ENCODE measurements at places on chromosomes 2 and 18.

DNA sequence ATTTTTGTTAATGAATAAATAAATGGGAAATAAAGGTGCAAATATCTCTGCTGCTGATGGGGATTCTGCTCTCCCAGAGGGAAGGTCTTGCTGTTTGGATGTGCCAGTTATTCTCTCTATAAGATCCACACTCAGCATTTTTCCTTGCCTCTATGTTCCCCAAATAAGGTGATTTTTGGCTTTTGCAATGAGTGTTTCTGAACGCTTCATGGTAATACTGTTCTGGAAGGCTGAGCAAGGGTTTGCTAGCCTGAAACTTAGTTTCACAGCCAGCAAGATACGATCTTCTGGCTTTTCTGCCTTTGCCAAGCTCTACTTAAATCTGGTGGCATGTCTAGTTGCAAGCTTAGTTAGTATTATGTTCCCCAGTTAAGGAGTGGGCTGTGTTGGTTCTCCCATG lies 114.6 kb downstream of the LPIN1 start:
- DNase-seq: no peak

GRCh38 chr2:96402591-96402990 lies 67.0 kb downstream of the NCAPH start:
- no peak for DNase-seq

DNA sequence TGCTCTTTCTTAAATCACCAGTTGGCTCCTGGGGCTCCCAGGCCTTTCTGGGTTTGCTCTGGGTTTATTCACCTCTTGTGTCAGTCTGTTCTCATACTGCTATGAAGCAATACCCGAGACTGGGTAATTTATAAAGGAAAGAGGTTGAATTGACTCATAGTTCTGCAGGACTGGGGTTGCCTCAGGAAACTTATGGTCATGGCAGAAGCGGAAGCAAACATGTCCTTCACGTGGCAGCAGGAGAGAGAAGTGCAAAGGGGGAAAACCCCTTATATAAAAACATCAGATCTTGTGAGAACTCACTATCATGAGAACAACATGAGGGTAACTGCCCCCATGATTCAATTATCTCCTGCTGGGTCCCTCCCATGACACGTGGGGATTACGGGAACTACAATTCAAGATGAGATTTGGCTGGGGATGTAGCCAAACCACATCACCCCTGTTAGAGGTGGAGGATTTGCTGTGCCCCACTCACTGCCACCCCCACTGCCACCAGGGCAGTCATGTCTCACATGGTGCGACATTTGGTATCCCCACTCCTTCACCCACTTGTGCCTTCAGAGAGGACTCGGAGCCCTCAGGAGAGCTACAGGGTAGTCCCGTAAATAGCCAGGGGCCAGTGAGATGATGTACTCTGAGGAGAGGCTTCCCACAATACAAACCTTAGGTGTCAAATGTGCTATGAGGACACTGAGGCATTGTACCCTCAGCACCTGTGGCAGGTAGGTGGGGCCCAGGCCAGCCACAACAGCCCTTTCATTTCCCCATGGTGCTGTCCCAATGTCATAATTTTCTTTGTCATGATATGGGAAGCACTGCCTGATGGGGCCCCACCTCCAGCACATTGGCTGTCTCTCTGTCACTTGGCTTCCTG lies 35.7 kb downstream of the CDC42EP3 start:
- DNase-seq: no peak

GRCh38 chr2:61357681-61358080 lies 113.2 kb downstream of the USP34 start:
- no peak for DNase-seq

DNA sequence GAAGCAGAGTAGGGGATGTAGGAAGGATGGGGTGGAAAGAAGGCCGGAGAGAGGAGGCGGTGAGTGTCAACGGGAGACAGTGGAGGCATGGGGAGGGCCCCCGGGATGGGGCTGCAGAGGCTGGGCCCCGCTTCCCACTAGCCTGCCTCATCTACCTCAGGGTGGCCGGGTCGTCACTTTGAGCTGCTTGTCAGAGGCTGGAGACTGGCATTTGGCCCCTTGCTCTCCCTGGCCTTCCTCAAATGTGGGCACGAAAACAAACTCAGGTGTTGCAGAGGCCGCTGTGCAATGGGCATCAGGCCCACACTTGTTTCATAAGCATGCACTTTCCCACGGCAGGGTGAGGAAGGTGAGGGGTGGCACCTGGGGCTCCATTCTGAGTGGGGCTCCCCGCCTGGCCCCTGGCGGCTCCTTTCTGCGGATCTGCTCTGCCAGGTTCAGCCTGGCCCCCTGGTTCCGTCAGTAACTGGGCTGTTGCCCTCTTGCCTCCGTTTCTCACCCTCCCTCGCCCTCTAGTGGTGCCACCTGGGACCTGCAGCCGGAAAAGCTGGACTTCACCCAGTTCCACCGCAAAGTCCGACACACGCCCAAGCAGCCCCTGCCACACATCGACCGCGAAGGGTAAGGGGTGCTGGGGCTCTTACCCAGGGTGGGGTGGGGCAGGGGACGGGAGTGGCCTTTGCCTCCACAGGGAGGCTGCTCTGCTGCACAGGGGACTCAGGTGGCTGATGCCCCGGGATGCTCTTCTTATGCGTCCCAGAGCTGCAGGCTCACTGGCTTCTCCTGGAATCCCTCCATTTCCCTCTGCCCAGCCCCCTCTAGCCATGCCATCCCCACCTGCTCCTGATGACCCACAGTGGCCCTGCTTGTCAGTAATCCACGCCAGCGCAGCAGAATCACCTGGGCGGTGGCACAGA lies 125.4 kb downstream of the CTIF start:
- no peak for DNase-seq

DNA sequence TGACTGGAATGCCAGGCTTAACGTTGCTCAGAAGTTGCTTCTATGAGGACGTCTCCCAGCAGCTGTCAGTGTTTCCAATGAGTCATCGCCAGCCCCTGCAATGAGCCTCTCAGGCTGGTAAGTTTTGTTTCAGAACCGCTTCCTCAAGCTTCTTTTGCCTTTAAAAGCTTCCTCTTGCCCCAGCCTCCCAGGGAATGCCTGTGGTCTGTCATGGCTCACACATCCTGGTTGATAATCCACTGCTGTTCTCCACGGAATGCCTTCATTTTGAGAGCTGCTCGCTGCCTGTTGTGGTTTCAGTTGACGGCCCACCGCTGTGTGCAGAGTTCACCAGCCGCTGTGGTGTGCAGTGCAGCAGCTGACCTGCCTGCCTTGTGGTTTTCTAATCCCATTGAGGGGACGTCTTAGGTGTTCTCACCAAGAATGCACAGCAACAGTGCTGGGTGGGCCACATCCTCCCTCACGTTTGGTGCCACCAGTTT lies 96.4 kb downstream of the RTP5 start:
- no peak for DNase-seq

- no peak for DNase-seq
Measured at GRCh38 chr2:203708846-203709396, 2.5 kb downstream of the CD28 start.

DNA sequence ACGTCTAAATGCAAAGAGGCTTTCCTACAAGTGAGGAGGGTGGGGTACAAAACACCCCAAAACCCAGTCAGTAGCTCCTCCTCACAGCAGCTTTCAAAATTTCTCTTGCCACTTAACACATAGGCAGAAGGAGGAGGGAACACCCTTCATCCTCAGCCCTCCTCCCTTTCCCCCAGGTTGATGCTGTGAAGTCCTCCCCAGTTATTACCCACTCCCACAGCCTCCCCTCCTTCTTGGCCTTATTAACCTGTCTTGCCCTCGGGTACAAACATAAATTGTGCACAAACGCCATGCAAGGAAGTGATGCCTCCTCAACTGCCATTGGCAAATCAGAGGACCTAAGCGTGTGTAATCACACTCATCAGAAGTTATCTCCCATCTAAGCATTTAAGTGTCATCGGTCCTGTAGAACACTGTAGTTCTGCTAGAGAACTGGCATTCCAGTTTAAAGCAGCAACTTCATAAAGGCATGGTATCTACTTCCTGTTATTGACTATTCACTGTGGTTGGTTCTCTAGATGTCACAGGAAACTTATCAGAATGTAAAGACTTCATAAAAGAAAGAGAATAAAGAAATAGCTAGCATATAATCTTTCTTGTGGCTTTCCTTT lies at the start of gene DSC1:
Gene DSC1, minus strand, starts transcription at position 32 of the 611 bp plus-strand sequence. CDS start 262 bp downstream, outside the sequence.
- DNase-seq: no peak

- DNase-seq: no peak
Measured at GRCh38 chr2:45674035-45674816, 22.8 kb downstream of the PRKCE start.

DNA sequence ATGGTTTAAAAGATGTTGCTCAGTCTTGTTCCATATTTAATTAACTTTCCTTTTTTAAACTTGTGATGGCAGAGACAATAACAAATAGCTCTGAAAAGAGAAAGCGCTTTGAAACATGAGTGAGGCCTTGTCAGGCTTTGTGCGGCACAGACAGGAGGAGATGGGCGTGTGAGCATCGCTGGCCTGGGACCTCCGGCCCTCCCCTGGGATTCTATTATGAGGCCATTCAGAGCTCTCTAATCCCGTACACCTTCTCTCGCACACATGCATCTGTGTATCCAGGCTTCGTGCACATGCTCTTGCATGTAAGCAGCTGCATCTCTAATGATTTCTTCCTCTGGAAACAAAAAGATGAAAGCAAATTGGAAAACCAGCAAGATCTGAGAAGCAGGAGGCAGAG lies 313.7 kb downstream of the ZNF521 start:
- DNase-seq: no peak

- DNase-seq: no peak
Measured at GRCh38 chr2:176892676-176893226, 319.8 kb upstream of the HNRNPA3 start.

DNA sequence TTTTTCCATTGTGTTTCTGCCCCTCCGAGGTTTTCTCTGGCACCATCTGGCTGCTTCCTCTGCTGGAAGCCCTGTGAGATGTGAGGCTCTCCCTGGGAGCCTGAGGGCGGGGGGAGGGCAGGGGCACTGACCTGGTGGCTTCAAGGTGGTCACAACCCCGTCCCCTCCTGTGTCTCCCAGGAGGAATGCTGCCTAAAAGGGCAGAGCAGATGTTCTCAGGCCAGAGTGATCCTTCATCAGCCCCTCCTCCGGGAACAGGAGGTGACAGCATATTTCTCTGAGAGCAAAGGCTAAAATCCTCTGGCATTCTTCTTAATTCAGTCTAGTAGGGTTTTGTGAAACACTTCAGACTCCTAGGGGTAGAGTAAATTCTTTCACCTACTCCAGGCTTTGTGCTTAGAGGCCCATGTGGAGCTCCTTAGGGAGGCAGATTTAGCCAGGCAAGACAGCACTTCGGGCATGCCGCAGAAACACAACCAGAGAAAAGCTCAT lies 18.3 kb upstream of the GREB1 start:
- no peak for DNase-seq

DNA sequence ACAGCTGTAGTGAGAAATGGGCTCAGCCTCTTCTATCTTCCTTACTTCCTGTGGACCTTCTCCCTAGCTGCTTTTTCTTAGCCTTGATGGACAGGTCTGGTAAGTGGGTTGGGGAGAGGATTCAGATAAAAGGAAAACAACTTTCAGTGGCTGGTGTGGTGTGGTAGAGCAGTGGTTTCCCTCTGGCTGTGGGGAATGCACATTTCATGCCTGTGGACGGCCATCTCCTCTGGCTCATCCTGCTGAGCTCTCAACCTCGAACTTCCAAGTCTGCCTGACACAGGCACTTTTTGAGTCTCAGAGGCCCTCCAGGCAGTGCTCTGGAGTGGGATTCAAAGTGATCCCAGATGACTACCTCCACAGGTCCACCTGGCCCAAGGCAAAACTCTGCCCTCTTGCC lies 38.6 kb upstream of the ACADL start:
- no peak for DNase-seq

DNA sequence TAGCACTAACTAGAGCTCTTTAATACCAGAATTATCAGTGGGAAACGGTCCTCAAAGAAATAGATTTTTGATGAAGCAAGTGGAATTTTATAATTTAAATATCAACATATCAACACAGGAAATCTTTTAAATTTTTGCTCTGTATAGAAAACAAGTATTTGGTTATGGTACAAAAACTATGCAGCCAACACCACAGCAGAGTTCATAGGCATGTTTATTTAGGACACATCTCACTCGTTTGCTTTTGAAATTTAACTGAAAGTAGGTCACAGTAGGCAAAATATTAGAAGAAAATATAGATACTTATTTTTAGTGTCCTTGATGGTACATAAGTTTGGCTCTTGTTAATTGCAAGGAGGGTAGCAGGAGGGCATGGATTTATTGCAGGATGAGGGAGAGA lies 34.3 kb upstream of the TANC1 start:
- DNase-seq: no peak

GRCh38 chr2:37350034-37350433 lies 5.6 kb downstream of the QPCT start:
- DNase-seq: no peak

- DNase-seq: no peak
Measured at GRCh38 chr2:136162438-136162837, 44.5 kb upstream of the CXCR4 start.

DNA sequence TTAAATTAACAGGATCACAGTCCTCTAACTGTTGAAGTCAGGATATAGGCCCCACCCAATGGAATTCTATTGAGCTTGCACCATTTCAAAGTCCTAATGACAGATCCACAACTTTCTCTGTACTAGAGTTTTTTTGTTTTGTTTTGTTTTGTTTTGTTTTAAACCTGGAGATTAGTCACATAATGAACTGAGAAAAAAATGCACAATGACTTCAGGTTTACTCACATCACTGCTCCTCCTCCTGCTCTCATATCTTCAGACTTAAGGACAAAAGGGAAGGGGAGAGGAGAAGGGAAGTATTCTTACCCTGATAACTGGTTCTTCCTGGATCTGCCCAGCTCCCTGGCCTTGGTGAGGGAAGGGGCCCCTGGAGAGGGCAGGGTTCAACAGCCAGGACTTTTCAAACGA lies 208.2 kb upstream of the EPHA4 start:
- DNase-seq: no peak

DNA sequence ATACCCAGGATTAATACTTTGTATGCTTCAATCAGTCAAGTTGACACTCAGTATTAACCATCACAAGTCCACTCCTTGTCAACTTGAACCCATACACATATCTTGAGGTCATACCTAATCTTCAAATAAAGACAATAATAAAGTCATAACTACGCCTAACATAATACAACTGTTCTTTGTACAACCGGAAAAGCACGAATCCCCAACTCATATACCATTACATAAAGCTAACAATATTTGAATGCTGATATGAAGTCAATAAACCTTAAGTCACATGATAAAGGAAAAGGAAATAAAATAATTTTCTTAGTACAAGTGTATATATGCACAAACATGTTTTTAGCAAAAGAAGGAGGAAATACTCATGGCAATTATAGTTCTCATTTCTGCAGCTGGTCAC lies 770.6 kb upstream of the GYPC start:
- DNase-seq: no peak

Measured in cerebellar nuclear complex (tissue), 1 donor.